ENCODE measurements at places on chromosomes 7 and 10. TPM values are rescaled to one million over a fixed set of nuclear protein-coding genes. Genes with fewer than 3 reads are reported as not detected.

The CCDC3 gene
- 10.0 TPM for total RNA-seq

The SPDYE2B gene
- not detected for total RNA-seq

The ARMC10 gene
- total RNA-seq = 20.2 TPM

The OR2A42 gene
- 0.39 TPM for total RNA-seq

The SPAG6 gene
- total RNA-seq = not detected

The GFRA1 gene
- total RNA-seq = 9.1 TPM

The RET gene
- 0.44 TPM for total RNA-seq

The ANXA8L1 gene
- 44.2 TPM for total RNA-seq

DNA sequence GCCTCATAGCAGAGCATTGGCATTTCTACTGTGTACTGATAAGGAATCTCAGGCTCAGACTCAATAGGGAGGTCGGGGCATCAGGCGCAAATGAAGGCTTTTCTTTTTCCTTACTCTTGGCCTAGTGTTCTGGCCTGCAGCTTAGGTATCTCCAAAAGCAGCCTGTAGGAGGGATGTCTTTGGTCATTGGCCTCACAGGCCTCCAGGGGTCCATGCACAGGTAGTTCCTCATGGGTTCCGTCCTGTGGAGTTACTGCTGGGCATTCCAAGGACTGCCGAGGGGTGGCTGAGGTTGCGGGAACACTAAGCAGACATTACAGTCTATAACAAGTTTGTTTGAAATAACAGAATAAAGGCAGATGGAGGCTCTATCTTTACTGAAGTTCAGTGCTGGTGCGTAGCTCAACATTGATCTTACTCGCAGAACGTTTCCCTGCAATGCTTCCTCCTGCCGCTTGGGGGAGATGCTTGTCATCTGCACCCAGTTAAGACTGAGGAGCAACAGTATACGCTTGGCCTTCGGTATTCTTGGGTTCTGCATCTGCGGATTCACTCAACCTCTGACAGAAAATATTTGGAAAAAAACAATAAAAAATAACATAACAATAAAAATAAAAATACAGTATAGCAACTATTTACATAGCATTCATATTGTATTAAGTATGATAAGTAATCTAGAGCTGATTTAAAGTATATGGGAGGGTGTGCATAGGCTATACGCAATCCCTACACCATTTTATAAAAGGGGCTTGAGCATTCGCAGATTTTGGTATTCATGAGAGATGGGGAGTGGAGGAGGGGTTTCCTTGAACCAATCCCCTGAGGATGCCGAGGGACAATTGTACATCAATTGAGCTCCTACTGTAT lies 58.9 kb downstream of the SH2D4B start:
- no peak overlapping the region for H3K27ac ChIP-seq
- H3K4me3 ChIP-seq = no peak overlapping the region
- DNase-seq = no peak
- no peaks in the 10 kb centered on the region for H3K36me3 ChIP-seq
- no peaks in the 10 kb centered on the region for H3K4me1 ChIP-seq

DNA sequence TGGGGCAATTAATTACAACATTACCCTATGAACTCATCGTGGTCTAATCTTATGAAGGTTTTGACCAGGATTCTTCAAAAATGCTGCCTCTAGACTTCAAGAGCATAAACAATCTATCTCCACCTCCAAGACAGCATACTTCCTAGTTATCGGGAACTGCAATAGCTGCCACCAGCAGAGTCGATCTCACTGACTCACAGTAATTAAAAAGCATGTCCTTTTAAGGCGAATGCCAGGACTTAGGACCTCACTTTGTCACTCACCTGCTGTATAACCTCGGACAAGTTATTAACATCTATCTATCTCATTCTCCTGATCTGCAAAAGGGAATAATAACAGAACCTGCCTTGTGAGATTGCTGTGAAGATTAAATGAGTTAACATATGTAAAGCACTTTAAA lies 666.0 kb upstream of the COBL start:
- no peaks in the 10 kb centered on the region for H3K27me3 ChIP-seq
- H3K4me1 ChIP-seq = no peaks in the 10 kb centered on the region
- no peaks in the 10 kb centered on the region for H3K36me3 ChIP-seq
- no peak overlapping the region for H3K27ac ChIP-seq
- no peak for DNase-seq

GRCh38 chr7:35694784-35695472 lies at the start of gene HERPUD2:
HERPUD2 (minus strand) TSS chr7:35695135; CDS start chr7:35694330, 805 bp downstream.
- no peaks in the 10 kb centered on the region for H3K36me3 ChIP-seq
- DNase-seq = peak; percentile 95
- H3K27me3 ChIP-seq = no peaks in the 10 kb centered on the region
- H3K4me1 ChIP-seq = no peaks in the 10 kb centered on the region

DNA sequence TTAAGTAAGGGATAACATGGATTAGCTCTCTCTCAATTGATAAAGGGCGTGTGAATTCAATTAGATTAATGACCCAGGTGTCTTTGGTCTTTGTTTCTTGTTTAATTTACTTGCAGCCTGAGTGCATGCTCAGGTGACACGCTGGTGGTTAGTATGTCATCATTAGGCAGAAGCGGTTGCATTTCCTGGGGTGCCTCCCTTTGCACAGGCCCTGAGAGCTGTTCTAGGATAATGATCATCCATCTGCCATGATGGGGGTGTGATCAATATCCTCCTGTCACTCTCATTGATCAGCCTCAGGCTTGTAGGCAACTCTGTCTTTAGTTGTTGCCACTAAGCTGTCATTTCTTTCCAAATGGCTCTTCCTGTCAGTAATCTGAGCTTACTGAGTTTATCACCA lies 99.6 kb upstream of the NPS start:
- no peak overlapping the region for H3K27ac ChIP-seq
- peaks cover 18% of the 10 kb centered on the region for H3K36me3 ChIP-seq
- H3K4me3 ChIP-seq = no peak overlapping the region
- DNase-seq = no peak

DNA sequence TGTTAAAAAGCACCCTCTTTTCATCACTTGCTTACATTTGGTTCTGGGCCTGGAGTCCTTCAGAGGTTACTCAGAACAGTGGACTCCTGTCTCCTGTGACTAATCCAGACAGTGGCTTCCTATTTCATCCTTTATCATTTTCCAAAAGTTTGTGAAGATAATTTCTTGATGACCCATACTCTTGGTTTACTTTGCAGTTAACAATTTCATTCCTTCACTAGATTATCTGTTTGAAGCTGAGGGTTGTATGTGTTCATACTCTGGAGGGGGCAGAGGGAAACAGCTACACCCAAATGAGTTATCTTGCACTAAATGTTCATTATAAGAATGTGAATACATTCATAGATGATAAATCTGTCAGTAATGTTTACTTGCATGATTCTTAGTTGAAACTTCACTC lies 124.7 kb downstream of the ZNF248 start:
- no peaks in the 10 kb centered on the region for H3K27me3 ChIP-seq
- no peak for DNase-seq
- no peaks in the 10 kb centered on the region for H3K4me1 ChIP-seq
- no peak overlapping the region for H3K27ac ChIP-seq
- no peaks in the 10 kb centered on the region for H3K36me3 ChIP-seq

DNA sequence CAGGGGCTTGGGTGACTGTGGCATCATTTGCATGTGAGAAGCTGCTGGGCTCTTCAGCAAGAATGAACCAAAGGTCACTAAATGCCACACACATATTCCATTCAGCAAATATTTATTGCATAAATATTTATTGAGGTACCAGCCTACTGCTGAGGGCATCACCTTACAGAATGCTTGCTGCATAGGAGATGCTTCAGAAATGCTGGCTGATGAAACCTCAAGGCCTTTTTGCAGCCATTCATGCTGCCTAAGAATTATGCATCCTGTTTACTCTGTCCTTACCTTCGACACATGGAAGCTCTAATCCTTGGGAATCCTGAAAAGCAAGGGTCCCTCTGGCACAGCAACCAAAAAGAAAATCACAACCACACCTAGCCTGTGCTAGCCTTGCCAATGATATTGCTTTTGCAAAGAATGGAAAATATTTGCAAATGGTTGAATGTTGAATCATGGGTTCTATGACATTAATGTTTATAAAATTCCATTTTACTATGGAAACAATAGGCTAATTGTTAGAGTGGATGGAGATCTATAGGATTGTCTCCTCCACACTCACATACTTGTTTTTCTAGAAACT lies 79.6 kb downstream of the PCGF5 start:
- no peak for DNase-seq
- no peaks in the 10 kb centered on the region for H3K36me3 ChIP-seq
- H3K4me3 ChIP-seq = no peak overlapping the region

DNA sequence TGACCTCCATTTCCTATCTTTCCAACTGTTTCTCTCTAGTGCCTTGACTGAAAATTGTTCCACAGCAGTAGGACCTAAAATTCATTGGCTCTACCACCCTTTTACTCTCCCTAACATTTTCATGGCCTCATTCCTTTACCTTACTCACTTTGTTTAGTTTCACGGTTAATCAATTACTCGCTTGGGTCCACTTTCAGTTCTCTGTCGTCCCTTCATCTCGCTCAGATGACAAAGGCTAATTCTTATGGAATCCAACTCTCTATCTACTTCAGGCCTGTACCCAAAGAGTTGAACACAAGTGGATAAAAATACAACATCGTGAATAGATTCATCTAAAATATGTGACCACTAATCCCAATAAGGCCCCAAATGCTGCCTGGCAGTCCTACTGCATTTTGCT lies 85.9 kb upstream of the ADO start:
- H3K4me1 ChIP-seq = no peaks in the 10 kb centered on the region
- no peak overlapping the region for H3K4me3 ChIP-seq
- H3K27ac ChIP-seq = no peak overlapping the region
- no peaks in the 10 kb centered on the region for H3K36me3 ChIP-seq

- DNase-seq = no peak
- peak overlapping the region; percentile 11 for H3K27ac ChIP-seq
- H3K4me3 ChIP-seq = no peak overlapping the region
- no peaks in the 10 kb centered on the region for H3K4me1 ChIP-seq
These were observed 14.3 kb downstream of the ZC3HAV1 start for GRCh38 chr7:139095194-139095659.

GRCh38 chr10:92146107-92146506 lies 144.8 kb downstream of the CPEB3 start:
- peak overlapping the region; percentile 51 for H3K27ac ChIP-seq
- no peak overlapping the region for H3K4me3 ChIP-seq
- H3K27me3 ChIP-seq = no peaks in the 10 kb centered on the region
- DNase-seq = no peak
- no peaks in the 10 kb centered on the region for H3K4me1 ChIP-seq

Measured in right atrium auricular region (tissue), 2 donors.